Diencephalon (tissue), 1 donor: ENCODE measurements at places on chromosomes 6 and 20. TPM values are rescaled to one million over a fixed set of nuclear protein-coding genes. Genes with fewer than 3 reads are reported as not detected.

DEF6 gene
- 2.1 TPM for total RNA-seq

ZBTB46 gene
- 20.3 TPM for total RNA-seq

ENPP5 gene
- total RNA-seq = 13.6 TPM

KLC4 gene
- total RNA-seq = 24.9 TPM

HCK gene
- total RNA-seq = 5.1 TPM

ZNFX1 gene
- total RNA-seq = 15.5 TPM
